ENCODE measurements at places on chromosomes 16 and 17.
A peak's percentile ranks its signal among the peaks of the same experiment; 100 is the strongest.

DNA sequence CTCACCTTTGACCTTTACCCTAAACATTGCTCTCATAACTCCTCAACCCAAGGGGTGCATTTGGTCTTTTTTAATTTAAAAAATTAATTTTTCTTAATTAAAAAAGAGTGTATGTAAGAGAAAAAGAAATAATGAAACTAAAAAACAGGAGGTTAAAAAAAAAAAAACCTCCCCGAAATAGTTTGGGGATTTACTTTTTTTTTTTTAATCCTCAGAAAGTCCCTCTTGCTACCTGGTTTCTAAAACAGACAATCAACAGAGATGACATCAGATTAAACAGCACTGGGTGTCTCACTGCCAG lies 301.3 kb downstream of the SOX9 start:
- no peak for DNase-seq

GRCh38 chr17:68498479-68499326 lies 13.5 kb upstream of the PRKAR1A start:
- no peak for DNase-seq

DNA sequence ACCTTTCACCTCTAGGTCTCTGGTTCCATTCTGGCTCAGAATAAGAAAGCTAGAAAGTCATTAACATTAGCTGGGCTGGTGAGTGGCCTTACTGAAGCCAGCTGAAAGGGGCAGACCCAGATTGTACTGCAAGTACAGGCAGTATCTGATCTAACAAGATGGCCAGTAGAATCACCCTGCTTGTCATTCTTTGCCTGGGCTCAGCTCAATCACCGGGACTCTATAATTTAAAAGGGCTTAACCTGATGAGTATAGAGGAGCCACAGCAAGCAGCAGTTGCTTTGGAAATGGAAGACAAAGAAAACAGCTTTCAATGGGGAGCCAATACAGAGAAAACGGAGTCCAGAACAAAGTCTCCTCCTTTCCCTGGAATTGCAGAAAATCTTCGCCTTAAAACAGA lies 13.6 kb downstream of the CDH8 start:
- no peak for DNase-seq

- no peak for DNase-seq
These were observed 8.2 kb downstream of the CAPN15 start for GRCh38 chr16:535446-536405.

DNA sequence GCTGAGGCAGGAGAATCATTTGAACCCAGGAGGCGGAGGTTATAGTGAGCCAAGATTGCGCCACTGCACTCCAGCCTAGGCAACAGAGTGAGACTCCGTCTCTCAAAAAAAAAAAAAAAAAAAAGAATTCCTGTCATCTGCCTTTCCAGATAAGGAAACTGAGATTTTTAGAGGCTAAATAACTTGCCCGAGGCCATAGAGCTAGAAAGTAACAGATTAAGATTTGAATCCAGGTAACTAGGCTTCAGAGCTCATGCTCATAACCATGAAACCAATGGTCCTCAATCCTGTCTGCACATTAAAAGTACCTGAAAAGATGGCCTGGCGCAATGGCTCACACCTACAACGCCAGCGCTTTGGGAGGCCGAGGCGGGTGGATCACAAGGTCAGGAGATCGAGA lies 9.5 kb downstream of the NCBP3 start:
- DNase-seq: no peak

DNA sequence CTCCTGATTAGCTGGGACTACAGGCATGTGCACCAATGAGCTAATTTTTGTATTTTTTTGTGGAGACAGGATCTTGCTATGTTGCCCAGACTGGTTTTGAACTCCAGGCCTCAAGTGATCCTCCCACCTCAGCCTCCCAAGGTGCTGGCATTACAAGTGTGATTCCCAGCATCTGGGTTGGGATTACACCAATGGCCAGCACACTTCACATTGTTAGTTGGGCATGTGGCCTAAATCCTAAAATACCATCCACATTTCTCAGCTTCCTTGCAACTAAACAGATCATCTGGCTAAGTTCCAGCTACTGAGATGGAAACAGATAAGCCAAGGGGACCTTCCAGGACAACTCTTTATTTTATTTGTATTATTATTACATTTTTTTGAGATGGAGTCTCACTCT lies 9.9 kb downstream of the RABEP2 start:
- no peak for DNase-seq

GRCh38 chr17:75910699-75911098 lies 6.0 kb upstream of the MRPL38 start:
- no peak for DNase-seq

DNA sequence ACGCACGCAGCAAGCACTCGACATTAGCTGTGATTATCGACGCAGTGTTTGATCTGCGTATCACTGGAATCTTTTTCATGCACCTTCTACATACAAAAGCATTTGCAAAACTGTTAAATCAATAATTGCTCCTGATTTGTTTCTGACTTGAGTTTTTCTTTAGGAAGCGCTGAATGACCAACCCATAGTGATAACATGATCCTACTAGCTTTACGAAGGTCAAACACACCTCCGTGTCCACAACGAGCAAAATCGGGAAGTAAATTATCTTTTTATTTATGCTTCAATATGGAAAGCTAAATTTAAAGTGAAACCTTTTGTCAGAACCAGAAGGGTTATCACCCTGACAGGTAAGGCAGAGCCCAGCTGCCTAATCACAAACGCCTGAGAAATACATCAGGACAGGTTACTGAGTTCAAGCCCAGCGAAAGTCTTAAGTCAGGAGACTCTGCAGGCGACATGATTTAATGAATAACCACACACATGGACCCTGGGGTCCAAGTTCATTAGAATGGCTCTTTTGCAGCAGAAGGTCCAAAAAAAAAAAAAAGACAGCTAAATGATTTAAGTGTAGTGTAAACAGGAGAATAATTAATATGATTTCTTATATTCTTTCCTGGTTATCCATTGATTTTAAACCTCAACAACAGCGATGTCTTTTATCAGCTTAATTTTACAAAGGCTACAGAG lies 104.2 kb downstream of the ADCY9 start:
- DNase-seq: no peak

DNA sequence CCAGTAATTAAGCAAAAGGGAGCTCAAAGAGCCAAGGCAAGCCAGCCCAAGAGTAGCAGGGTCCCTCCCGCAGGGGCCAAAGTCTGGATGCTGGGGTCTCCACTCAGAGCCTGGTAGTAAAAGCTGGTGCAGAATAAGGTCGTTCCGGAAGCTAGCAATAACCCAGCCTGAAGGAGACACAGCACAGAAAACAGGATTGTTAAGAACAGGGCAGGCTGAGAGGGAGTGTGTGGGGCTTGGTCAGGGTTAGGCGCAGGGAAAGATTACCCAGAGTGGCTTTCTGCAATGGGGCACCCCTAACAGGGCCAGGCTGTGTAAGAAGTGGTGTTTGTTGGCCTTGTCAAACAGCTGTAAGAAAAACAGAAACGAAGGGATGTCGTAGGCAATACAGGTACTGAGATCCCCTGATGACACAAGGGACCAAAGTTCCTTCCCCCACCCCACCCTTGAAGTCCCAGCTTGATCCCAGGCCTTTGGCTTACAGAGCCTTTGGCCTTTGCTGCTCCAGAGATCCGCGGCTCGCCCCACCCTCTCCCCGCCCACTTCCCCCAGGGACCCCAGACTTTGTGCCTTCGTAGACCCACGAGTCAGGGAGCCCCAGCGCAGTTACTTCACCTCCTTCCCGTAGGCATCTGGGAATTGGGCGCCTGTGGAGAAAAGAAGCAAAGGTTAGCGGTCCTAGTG lies 712 bp downstream of the TMEM256 start:
- DNase-seq: no peak

DNA sequence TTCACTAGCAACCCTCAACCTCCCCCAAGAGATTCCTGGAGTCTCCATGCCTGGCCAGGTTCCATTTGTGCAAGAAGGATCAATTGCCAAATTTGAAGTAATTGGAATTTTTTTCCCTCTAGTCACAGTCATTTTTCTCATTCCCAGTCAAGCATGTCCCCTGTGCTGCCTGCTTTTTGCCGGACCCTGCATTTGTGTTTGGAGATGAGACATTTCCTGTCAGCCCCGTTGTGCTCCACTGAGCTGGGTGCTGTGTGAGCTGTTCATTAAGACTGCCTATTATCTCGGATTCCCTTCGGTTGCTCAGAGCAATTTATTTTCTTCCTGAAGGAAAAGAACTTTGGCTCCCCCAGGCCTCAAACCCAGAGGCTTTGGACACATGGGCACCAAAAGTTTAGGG lies 201.0 kb upstream of the NLRP1 start:
- no peak for DNase-seq

DNA sequence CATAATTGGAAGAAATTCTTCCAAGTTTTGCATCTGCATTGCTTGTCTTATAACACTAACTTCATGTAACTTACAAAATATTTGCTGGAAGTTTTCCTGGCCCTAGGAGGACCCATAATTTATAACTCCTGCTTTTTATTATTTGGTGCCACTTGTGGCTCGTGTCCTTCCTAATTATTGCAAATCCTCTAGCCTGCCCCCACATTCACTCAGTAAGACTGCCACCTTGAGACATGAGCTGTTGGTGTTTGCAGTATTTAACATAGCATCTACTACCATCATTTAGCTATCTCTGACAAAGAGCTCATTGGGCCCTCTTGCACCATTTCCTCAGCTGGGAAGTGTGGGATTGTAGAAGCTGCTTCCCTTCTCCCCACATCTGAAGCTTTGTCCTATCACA lies 49.5 kb downstream of the FTO start:
- DNase-seq: no peak

DNA sequence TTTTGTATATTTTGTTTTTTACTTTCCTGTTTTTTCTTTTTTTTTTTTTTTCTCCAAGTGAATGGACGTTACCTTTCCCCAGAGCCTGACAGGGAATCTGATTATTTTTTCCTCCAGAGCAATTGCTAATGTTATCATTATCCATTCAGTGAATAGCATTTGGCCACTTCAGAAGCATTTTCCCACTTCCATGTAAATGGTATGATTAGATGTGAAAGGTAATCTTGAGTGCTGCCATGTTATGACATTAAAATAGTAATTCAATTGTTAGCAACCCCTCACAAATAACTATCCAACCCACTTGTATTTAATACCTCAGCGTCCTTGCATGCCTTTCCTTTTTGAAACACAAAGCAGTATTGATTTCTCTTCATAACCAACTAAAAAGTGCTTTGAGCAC lies 1243.8 kb downstream of the CDH8 start:
- DNase-seq: no peak

DNA sequence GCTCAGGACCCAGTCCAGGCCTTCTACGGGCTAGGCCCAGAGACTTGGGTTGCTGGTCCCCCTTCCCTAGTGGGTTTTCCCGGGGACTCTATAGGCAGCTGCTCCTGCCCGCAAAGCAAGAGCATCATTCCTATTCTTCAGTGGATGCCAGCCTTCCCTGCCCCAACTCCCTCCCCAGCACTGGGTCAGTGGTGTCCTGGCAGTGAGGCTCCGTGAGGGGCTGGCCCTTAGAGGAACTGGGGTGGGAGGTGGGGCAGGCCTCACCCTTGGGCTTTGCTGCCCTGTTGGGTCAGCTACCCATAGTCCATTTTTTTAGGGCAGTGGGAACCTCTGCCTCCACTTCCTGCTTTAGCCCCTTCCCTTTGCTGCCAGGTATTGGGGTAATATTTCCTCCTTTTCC lies 7.9 kb upstream of the PLEKHG4 start:
- DNase-seq: no peak

DNA sequence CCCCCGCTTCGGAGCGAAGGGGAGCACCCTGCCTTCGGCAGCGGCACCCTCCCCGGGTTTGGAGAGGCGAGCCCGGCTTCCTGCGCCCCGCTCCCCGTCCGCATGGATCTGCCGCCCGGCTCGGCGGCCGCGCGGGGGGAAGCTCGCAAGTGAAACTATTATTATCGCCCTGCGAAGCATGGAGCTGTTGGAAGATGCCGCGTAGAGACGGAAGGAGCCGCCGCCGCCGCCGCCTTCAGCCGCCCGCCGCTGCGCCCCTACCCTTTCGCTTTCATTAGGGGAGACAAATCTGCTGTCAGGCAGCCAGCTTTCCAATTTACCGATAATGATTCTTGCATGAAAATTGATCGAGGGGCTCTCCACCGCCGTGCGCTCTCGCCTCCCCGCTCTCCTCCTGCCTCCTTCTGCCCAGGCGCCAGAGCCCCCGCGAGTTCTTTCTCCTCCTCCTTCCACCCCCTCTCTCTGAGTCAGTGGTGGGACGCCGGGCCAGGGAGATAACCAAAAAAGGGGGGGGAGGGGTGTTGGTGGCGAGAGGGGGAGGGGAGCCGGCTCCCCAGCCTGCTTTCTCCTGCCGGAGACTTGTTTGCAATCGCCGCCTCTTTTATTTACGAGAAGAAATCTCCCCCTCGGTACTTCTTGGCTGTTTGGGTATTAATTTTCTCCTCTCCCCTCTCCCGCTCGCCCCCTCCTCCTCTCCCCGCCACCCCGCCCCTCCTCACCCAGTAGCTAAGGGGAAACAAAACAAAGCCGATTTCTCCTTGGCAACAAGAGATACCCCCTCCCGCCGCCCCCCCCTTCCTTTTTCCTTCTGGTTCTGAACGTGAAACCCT lies 58.0 kb upstream of the GSE1 start:
- peak; percentile 56 for DNase-seq

DNA sequence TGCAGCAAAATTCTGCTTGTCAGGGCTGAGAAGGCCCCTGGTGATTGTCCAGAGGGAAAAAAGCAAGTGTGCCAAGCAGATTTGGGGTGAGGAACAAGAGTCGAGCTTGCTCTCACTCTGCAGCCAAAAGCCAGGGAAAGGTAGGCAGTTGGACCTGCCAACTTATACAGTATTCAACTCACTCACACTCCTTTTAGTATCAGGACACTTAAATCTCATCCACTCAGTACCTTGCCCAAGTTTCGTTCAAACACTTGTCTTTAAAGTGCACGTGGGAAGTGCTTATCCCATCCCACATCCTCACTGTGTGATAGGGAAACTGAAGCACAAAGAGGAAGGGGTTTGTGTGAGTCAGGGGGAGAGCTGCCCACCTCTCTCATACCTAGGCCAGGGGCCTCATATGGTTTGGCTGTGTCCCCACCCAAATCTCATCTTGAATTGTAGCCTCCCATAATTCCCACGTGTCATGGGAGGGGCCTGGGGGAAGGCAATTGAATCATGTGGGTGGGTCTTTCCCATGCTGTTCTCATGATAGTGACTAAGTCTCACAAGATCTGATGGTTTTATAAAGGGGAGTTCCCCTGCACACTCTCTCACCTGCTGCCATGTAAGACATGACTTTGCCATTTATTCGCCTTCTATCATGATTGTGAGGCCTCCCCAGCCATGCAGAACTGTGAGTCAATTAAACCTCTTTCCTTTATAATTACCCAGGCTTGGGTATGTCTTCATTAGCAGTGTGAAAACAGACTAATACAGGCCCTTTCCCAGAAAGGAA lies 25.6 kb upstream of the CES5A start:
- DNase-seq: no peak

- DNase-seq: no peak
These were observed 4.6 kb upstream of the HOXB4 start for GRCh38 chr17:48582750-48583069.

- no peak for DNase-seq
These were observed 1.5 kb downstream of the HAPSTR1 start for GRCh38 chr16:9092978-9093344.

- DNase-seq: no peak
These were observed 17.2 kb downstream of the KATNB1 start for GRCh38 chr16:57752581-57753447.

DNA sequence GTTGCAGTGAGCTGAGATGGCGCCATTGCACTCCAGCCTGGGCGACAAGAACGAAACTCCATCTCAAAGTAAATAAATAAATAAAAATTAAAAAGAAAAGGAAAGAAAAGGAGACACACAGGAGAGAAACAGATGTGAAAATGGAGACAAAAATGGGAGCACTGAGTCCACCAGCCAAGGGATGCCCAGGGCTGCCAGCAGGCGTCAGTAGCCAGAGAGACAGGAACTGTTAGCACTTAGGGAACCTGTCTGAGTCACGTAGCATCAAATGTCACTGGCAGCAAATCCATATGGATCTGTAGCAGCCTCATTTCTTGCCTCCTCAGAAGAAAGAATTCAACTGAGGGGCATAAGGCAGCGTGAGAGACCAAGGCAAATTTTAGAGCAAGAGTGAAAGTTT lies 79.7 kb downstream of the CYLD start:
- DNase-seq: no peak
